Left ventricle myocardium superior (tissue), 1 donor: ENCODE measurements at places on chromosomes 6 and 20. TPM values are rescaled to one million over a fixed set of nuclear protein-coding genes. Genes with fewer than 3 reads are reported as not detected.

GRCh38 chr20:60587986-60588385 is 629.8 kb downstream of the CDH26 start:
- DNase-seq = no peak

- DNase-seq = no peak
Measured at GRCh38 chr20:30812739-30813411, 444.6 kb upstream of the DEFB115 start.

DNA sequence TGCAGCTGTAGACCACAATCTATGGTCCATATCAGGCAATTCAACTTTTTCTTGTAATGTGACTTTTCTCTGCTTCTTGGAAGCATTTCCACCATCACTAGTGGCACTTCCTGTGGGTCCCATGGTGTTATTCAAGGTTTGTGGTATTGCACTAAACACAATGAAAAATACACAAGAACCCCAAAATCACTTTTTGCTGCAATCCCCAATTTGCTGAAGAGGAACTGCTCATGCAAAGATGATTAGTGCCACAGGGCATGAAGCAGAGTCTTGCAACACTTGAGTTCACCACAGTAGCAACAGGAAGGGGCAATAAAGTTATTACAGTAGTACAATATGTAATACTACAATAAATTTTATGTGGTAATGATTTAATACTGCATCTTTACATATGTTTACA is 16.8 kb upstream of the TAAR1 start:
- DNase-seq = no peak

DNA sequence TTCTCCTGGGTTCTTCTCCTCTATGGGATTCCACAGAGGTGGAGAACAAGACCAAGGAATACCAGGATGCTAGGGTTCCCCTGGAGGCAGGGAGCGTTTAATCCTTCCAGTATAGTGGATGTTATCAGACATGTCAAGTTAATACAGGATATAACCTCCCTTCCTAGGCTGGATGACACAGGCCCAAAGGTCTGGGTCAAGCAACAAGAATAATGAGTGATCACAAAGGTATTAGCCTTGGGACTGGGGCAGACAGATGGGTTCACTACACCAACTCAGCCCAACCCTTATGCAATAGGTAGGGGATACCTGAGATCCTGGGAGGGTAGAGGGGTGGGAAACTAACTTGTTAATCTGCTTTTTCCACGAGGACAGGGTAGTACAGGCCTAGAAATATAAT is 690.3 kb downstream of the HTR1B start:
- no peak for DNase-seq

DNA sequence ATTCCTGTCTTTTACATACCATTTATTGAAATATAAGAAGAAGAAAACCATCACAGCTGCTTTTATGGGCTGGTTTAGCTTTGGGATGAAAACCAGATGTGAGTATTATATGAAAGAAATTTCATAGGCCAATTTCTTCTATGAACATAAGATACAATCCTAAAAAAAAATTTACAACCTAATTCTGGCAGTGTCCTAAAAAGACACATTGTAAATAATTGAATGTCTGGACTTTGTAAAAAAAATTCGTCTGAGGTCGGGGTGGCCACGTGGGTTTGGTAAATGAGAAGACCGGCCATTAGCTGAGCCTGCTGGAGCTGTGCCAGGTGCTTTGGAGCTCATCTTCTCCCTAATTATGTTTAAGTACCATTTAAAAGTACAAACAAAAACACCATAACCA is 26.8 kb downstream of the DACT2 start:
- no peak for DNase-seq

DNA sequence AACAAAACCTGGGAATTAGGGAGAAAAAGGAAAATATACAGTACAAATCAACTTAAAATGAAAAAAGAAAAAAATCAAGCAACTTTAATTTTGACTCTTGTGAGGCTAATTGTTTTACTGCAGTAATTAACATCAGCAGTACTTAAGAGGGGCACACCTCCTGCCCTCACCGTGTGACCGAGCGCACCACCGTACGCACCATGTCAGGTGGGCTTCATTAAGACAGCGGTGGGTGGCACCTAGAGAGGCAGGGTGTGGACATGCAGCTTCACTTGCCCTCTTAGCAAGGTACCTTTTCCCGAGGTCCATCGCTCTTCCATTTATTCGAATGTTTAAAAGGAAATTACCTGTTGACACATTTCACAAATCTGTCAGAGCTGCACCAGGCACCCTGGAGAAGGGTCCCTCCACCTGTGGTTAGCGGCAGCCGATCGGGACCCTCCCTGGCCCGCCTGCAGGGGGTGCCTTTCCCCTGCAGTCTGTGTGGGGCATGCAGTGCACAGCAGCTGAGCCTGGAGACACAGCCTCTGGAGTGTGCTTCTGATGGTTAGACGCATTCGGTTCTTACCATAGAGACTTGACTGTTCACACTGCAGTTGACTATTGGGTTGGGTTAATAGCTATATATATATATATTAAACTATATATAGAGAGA is 184.1 kb downstream of the TMEM242 start:
- peak; percentile 35 for DNase-seq

DNA sequence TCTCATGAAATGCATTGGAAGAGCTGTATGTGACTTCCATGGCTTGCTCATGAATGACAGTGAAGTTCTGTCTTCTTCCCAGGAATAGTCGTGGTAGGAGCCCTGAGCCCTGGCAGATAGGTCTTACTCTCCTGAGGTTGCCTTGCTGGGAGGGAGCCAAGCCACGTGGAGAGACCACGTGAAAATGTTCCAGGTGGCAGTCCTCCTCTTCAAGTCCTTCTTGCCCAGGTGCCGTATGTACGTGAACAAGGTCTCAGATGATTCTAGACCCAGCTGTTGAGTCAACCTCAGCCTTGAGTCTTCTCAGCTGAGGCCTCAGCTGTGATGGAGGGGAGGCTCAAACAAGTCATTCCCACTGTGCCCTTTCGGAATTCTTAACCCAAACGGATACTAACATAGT is 192.4 kb upstream of the PRDM1 start:
- no peak for DNase-seq

The C20orf141 gene
- total RNA-seq = not detected

The SLC24A3 gene
- 0.62 TPM for total RNA-seq

The GGTLC1 gene
- not detected for total RNA-seq
